Suprapubic skin (tissue), 4 donors: ENCODE measurements at places on chromosomes 4 and X.

- H3K4me3 ChIP-seq: no peak overlapping the region
- H3K27me3 ChIP-seq: no peaks in the 10 kb centered on the region
- no peak overlapping the region for H3K27ac ChIP-seq
- no peak for DNase-seq
- H3K36me3 ChIP-seq: no peaks in the 10 kb centered on the region
Measured at GRCh38 chrX:153157450-153157849, 21.6 kb upstream of the MAGEA1 start.

DNA sequence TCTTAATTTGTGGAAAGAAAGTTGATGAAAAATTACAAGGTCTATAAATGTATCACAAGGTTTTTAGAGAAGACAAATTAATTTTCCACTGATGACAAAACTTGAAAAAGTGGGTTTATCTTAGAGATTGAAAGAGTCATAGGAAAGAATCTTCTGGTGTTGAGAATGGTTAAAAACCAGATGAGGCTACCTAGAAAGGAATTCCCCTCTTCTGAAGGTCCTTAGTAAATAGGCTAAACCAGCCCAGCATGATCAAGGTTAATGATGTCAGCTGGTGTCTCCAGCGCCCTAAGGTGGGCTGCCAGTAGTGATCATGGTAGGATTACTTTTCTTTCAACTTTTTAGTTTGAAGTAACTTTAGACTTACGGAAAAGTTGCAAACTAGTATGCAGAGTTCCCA, 71.8 kb upstream of the PGRMC2 start:
- H3K27ac ChIP-seq: no peak overlapping the region
- no peak for DNase-seq
- no peaks in the 10 kb centered on the region for H3K27me3 ChIP-seq
- H3K36me3 ChIP-seq: no peaks in the 10 kb centered on the region
- peaks cover 26% of the 10 kb centered on the region for H3K4me1 ChIP-seq
- no peak overlapping the region for H3K4me3 ChIP-seq

DNA sequence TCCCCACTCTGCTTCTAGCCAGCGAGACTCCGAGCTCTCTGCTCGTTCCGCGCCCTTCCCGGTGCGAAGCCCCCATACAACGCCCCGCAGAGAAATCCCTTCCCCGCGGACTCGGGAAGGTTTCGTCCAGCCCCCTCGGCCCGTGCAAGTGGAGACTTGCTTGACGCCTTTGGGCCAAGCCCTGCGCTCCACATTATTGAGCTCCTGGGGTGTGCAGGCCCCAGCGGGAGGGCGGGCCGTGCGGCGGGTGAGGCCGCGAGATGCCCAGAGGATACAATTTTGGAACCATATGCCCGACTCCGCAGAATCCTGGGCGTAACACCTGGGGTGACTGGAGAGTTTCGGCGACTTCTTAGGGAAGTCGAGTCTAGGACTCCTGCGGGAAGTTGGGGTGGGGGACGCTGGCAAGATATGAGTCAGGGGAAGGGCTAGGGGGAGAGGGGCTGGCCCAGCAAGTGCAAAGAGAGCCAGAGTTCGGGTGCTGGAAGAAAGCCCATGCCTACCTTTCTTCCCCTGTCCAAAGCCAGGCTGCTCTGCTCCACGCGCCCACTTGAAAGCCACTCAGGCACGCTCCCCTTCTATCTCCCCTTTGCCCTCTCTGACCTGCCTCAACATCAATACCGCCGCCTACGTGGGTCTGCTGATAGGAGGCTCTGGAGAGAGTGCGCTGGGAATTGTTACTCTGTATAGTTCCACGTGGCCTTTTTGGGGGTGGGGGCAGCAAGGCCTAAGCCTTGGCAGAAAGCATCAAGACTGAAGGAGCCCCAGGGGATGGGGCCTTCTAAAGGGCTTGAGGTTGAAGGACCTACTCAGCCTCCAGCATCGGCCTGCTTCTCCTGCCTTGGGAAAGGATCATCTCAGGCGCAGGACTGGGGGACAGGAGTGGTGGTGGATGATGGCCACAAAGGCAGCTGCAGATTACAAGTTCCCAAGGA, 1.2 kb upstream of the ELF4 start:
- peak overlapping the region; percentile 95 for H3K27ac ChIP-seq
- no peak for DNase-seq
- no peaks in the 10 kb centered on the region for H3K36me3 ChIP-seq
- no peaks in the 10 kb centered on the region for H3K27me3 ChIP-seq
- H3K4me3 ChIP-seq: peak overlapping the region; percentile 66
- peaks cover 26% of the 10 kb centered on the region for H3K4me1 ChIP-seq

DNA sequence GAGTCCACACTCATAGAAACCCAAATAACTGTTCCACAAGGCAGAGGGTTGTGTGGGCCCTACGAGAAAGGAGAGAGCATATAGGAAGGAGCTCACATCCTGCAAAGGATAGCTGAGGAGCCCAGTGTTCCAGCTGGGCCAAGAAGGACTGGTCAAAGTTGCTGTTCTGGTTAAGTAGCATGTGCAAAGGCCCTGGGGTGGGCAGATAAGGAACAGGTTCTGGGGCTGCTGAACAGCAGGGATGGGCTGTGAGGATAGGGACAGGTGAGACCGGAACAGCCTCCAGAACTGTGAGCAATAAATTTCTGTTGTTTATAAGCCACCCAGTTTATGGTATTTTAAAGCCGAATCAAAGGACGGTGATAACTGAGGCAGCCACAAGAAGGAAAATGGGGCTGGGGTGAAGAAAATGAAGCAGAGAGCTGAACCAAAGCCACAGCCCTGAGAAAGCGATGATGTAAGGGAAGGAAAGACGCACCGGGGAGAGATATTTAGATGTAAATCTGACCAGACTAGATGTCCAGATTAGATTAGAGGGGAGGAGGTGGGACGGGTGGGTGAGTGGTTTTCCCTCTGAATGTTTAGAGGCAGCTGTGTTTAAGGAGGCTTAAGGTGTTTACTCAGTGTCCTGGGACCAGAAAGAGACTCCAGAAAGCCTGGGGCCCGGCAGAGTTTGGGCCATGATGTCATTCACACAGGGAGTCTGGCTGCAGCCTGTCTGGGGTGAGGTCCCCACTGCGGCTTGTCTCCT, 180.8 kb upstream of the BCOR start:
- H3K4me1 ChIP-seq: no peaks in the 10 kb centered on the region
- no peaks in the 10 kb centered on the region for H3K36me3 ChIP-seq
- H3K4me3 ChIP-seq: no peak overlapping the region
- H3K27ac ChIP-seq: no peak overlapping the region

- H3K4me1 ChIP-seq: no peaks in the 10 kb centered on the region
- H3K27ac ChIP-seq: no peak overlapping the region
- H3K27me3 ChIP-seq: no peaks in the 10 kb centered on the region
- H3K36me3 ChIP-seq: no peaks in the 10 kb centered on the region
- no peak for DNase-seq
- no peak overlapping the region for H3K4me3 ChIP-seq
Measured at GRCh38 chrX:120790118-120790517, 85.5 kb downstream of the CT47B1 start.

DNA sequence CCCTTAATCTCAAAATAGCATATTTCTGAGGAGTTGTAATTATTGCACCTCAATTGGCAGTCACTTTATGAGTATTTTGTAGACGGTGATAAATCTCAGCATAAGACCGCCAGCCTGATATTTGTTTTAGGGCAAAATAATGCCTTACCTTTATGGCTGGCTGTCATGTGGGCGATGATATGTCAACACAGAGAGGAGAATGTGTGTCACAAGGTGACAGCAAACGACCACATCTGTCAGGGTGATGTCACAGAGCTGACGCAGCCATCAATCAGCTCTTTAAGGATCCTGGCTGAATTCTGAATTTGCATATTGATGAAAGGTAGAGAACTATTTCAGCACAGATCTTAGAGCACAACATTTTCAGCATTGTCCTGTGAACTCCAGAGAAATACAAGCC, 209.7 kb downstream of the CEP135 start:
- DNase-seq: no peak
- H3K27ac ChIP-seq: no peak overlapping the region
- no peak overlapping the region for H3K4me3 ChIP-seq

- H3K4me1 ChIP-seq: peaks cover 50% of the 10 kb centered on the region
- no peaks in the 10 kb centered on the region for H3K27me3 ChIP-seq
- no peak overlapping the region for H3K4me3 ChIP-seq
Measured at GRCh38 chr4:94533405-94534223, 81.9 kb downstream of the PDLIM5 start.

- H3K4me3 ChIP-seq: no peak overlapping the region
- H3K27ac ChIP-seq: no peak overlapping the region
- no peaks in the 10 kb centered on the region for H3K27me3 ChIP-seq
- H3K4me1 ChIP-seq: no peaks in the 10 kb centered on the region
- no peak for DNase-seq
Measured at GRCh38 chrX:104329731-104330130, 75.0 kb upstream of the ESX1 start.

- H3K36me3 ChIP-seq: no peaks in the 10 kb centered on the region
- H3K27me3 ChIP-seq: no peaks in the 10 kb centered on the region
- no peak overlapping the region for H3K4me3 ChIP-seq
- DNase-seq: no peak
- no peaks in the 10 kb centered on the region for H3K4me1 ChIP-seq
- H3K27ac ChIP-seq: no peak overlapping the region
Measured at GRCh38 chr4:150032541-150032940, 45.7 kb upstream of the DCLK2 start.

DNA sequence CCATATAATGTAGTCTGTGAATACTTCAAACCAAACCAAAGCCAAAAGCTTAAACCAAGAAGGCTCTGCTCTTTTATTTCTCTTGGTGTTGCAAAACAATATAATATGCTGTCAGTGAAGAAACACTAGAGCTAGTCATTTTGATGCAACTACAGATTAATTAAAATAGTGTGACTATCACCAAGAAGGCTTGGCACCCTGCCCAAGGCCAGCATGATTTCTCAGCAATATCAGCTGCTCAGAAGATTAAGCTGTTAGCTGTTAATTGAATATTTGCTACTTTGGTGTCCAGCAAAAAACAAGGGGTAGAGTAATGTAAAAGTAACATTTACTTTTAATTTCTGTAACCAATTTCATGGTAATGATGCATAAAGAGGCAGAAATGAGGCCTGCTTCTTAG, 104.9 kb upstream of the PRPS2 start:
- no peak overlapping the region for H3K27ac ChIP-seq
- DNase-seq: no peak
- H3K4me1 ChIP-seq: no peaks in the 10 kb centered on the region
- H3K36me3 ChIP-seq: no peaks in the 10 kb centered on the region
- H3K27me3 ChIP-seq: no peaks in the 10 kb centered on the region
- no peak overlapping the region for H3K4me3 ChIP-seq

GRCh38 chr4:52748432-52748831, 2.8 kb downstream of the ERVMER34-1 start:
- no peaks in the 10 kb centered on the region for H3K36me3 ChIP-seq
- H3K4me1 ChIP-seq: peaks cover 14% of the 10 kb centered on the region

DNA sequence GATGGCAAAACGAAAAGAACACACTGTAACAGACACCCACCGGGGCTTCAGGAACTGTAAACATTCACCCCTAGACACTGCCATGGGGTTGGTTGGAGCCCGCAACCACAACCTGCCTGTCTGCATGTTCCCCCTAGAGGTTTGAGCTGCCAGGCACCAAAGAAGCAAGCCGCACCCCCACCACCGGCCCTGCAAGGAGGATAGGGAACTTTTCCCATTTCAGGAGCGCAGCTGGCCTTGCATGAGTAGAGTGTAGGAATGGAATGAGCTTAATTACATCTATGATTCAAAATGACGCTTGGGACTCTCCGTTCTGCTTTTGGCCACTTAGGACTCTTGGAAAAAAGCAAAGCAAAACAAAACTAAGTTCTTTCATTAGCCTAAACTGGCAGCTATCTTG, 243.6 kb upstream of the CTSO start:
- no peak for DNase-seq
- no peak overlapping the region for H3K27ac ChIP-seq
- H3K27me3 ChIP-seq: no peaks in the 10 kb centered on the region
- H3K4me3 ChIP-seq: no peak overlapping the region

GRCh38 chrX:125295337-125295736, 24.3 kb upstream of the TEX13C start:
- DNase-seq: no peak
- no peak overlapping the region for H3K4me3 ChIP-seq
- H3K36me3 ChIP-seq: no peaks in the 10 kb centered on the region
- no peak overlapping the region for H3K27ac ChIP-seq
